ENCODE measurements at places on chromosomes 6 and 20.

GRCh38 chr6:150702675-150703074 is 103.0 kb downstream of the PLEKHG1 start:
- DNase-seq = no peak

DNA sequence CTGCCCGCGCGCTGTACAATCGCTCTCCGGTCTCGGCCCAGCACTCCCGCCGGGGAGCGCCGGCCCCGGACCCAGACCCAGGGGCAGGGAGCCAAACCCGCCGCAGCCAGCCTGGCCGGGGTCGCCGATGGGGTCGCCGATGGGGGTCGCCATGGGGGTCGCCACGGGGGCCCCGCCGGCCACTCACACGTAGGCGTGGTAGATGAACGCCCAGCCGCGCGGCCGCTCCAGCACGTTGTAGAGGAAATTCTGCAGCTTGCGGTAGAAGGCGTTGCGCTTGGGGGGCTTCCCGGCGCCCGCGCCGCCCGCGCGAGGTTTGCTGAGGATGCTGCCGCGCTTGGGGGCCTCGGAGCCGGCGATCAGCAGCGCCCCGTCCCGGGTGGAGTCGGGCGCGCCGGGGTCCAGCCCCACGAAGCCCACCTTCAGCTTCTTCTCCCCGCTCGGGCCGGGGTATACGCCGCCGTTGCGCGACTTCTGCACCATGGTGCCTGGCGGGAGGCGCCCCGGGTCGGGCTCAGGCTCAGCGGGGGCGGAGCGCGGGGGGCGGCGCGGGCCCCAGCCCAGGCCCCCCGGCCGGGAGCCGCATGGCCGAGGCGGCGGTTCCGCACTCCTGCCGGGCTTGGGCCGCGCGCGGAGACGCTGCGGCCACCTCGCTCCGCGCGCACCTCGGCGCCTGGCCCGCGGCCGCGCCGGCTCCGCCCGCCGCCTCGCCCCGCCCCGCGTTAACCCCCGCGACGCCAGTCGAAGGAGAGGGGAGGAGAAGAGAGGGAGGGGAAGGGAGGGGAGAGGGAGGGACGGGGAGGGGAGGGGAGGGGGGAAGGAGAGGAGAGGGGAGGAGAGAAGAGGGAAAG is at the start of gene KCNQ2:
KCNQ2 (minus strand) TSS at position 675 of the 851 bp plus-strand sequence; CDS start at position 483, 192 bp downstream.
- no peak for DNase-seq

- no peak for DNase-seq
Measured at GRCh38 chr6:137919837-137920730, 53.0 kb downstream of the TNFAIP3 start.

DNA sequence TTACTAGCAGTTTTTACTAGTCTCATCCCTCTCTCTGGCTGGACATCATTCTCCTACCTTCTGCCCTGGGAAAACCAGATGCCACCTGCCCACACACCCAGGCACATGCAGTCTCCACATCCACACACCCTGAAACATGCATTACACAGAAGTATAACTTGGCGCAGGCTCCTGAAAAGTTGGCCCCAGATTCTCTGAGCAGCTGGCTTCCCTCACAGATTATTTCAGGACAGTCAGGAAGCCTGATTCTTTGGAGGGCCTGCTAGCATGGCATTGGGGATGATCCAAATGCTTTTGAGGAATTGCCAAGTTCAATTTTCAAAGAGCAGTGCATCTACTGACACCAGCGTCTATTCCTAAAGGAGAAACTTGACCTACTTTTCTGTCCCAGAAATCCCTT is 27.8 kb upstream of the KIF16B start:
- DNase-seq = no peak

GRCh38 chr6:142925575-142926110 is 19.3 kb downstream of the HIVEP2 start:
- no peak for DNase-seq

GRCh38 chr20:13205425-13205824 is 15.6 kb upstream of the ISM1 start:
- no peak for DNase-seq

- DNase-seq = peak; percentile 55
Measured at GRCh38 chr6:99520855-99521632, 5.8 kb upstream of the USP45 start.

GRCh38 chr6:164947164-164947563 is 362.2 kb downstream of the C6orf118 start:
- no peak for DNase-seq

DNA sequence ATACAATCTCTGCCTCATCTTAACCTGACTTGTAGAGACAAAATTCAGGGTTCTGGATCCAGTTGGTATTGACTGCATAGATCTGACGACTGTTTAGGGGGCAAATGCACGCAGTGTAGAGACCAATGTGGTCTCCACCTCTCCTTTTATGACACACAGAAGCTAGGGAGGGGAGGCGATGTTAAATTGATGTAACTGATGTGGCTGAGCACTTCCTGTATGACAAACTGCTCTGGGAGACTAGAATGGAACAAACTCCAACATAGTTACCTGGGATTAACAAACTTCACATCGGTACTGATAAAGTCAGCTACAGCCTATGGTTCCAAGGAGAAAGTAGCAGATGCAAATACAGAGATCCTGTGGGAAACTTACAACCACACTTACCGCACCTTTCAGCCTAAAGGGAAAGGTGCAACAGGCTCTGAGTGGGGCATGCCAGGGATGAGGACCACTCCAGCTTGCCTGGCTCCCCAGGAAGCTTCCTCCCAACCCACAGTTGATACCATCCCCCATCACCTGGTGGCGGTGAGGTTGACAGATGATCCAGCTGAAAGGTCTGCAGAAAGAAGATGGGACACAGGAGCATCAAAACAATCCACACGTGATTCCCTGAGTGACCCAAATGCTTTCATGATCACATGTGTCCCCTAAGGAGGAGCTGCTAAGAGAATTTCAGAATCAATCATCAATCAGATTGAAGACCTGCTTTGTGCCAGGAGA is 60.6 kb upstream of the MRPS10 start:
- DNase-seq = no peak

GRCh38 chr6:113876695-113877094 is 19.6 kb downstream of the MARCKS start:
- no peak for DNase-seq

DNA sequence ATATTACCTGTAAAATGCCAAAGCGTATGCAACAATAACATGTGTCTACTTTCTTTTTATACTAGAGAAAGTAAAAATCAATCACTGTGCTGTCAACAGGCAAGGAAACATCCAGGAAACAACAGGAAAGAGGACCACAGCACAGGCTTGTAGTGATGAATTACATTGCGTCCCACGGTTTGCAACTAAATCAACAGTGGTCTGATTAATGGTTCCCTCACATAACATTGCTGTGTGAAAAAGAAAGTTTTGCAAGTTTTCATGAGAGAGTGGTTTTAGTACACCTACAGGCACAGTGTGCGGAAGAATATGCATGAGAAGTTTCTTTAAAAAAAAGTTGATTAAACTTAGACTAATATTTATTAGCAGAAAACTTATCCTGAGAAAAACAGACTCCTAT is 329.5 kb upstream of the HSF2 start:
- DNase-seq = no peak

GRCh38 chr6:157429248-157429647 is 48.3 kb downstream of the ZDHHC14 start:
- DNase-seq = no peak

GRCh38 chr6:141033101-141033500 is 1099.6 kb upstream of the GJE1 start:
- DNase-seq = no peak

DNA sequence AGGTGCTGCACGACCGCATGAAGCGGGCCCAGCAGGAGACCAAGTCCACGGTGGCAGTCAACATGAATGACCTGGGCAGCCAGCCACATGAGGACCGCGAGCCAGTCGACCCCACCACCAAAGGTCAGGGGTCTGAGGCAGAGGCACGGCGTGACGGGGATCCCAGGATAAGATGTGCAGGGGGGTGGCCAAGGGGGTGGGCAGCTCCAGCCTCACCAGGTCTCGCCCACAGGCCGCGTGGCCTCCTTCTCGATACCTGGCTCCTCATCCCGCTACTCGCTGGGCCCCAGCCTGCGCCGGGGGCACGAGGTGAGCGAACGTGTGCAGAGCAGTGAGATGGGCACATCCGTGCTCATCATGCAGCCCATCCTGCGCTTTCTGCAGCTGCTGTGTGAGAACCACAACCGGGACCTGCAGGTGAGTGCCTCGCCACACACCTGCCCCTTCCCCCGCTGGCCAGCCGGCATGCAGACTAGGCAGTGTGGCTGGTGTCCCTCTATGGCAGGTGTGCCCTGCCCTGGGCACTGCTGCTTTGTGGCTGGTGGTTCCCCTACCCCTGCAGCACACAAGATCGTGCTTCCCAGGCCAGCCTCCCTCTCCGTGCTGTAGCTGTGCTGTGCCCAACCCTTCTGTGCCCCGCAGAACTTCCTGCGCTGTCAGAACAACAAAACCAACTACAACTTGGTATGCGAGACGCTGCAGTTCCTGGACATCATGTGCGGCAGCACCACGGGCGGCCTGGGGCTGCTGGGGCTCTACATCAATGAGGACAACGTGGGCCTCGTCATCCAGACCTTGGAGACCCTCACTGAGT is 25.9 kb downstream of the UQCC2 start:
- no peak for DNase-seq

GRCh38 chr20:45346291-45346718 is 1.9 kb downstream of the SDC4 start:
- no peak for DNase-seq

DNA sequence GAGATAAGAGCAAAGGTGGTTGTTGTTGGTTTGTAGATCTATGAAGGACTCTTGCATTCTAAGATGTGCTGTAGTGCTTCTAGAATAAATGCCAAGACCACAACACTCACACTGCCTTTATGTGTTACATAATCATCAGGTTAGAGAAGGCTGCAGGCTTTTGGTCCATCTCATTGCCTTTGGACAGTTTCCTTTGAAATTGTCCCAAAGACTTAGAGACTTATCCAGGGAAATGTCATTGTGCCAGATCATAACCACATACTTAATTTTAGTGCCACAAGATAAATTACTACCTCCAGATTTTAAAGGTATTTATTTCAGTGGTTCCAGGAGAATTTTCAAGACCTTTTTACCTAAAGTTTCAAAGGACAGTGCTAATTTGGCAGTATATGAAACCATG is 666.6 kb upstream of the CITED2 start:
- no peak for DNase-seq

GRCh38 chr6:10184371-10185227 is 230.3 kb downstream of the TFAP2A start:
- DNase-seq = no peak

DNA sequence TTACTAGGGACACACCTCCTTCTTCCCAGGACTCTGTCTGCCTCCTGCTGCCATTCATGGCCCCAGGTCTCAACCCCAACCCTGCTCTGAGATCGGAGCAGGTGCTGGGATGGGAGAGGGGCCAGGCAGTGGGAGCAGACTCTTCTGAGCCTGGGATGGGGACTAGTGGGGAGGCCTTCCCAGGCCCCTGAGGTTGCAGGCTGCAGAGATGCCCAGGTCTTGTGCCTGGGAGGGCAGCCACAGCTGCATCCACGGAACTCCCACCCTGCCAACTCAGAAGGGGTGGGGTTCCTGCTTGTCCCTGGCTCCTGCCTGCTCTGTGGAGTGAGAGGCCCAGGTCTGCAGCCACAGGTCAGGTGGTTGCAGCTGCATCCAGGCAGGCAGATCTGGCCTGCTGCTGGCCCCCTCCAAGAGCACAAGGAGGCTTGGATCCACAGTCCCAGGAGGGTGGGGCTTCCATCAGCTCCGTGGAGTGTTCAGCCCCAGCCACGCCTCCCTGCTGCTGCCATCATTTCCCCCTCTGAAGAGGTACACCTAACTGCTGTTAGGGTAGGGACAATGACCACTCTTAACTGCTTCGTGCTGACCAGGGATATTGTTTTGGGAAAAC is 2.9 kb upstream of the SLC22A1 start:
- no peak for DNase-seq

GRCh38 chr6:36928547-36928918 is 26.0 kb upstream of the PI16 start:
- DNase-seq = no peak

DNA sequence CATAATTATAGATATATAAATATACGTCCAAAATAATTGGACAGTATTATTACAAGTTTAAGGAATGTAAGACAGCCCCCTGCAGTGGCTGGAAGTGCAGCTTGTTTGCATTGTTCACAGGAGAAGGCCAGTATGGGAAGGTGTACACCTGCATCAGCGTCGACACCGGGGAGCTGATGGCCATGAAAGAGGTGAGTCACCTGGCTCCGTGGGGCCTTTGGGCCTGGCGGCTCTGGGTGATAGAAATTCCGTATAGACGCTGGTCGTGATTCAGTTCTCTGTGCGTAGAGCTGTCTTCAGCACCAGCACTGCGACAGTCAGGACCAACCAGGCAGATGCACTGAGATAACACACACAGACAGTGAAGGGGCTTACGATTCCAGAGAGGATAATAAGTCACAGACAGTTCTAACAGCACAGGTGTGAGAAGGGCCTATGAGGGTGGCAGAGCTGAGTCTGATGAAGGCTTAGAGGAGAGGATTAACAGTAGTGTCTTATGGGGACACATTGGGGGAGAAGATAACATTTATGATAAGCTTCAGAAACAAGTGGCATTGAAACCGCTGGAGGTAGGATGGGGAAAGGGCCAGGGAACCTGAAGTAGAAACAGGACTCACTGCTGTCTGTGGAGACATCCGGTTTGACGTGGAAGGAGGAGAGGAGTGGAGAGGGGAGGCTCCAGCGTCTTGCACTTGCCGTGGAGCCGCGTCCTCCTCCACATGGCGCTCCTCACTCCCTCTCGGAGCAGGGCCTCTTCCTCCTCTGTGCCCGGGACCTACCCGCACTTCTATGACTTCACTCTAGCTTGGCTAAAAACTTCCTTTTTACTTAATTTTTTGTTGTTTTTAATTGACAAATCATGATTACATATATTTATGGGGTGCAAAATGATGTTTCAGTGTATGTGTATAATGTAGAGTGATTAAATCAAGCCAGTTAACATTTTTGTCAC is 116.5 kb downstream of the MAP3K4 start:
- no peak for DNase-seq

- no peak for DNase-seq
Measured at GRCh38 chr6:6560909-6561308, 27.6 kb upstream of the LY86 start.

DNA sequence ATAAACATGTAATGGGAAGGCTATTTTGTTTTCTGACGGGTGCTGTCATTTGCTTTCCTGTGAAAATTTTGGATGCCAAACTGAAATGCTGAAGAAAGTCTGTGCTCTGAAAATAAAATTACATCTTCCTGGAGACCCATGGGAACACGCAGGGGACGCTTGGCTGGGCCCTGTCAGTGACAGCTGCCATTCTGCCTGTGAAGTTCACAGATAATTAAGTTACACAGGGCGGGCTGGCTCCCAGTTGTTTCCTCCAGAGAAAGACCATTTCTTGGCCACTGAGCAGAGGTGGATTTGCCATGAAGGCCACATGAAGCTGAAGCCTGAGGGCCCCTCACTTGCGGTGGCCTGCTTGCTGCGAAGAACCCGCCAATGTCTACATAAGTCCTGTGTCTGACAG is 93.5 kb downstream of the TMEM170B start:
- DNase-seq = no peak

Measured in fibroblast of skin of left quadriceps (primary cell).